ENCODE measurements at places on chromosomes 6 and 20. TPM values are rescaled to one million over a fixed set of nuclear protein-coding genes. Genes with fewer than 3 reads are reported as not detected.

CNBD2 gene
- 7.0 TPM for polyA plus RNA-seq

KCNQ5 gene
- 0.30 TPM for polyA plus RNA-seq

KIF13A gene
- 11.1 TPM for polyA plus RNA-seq

TFAP2D gene
- polyA plus RNA-seq: not detected

CNR1 gene
- polyA plus RNA-seq: 0.46 TPM

DLL1 gene
- 5.5 TPM for polyA plus RNA-seq

PRL gene
- not detected for polyA plus RNA-seq

MUC21 gene
- 131 TPM for polyA plus RNA-seq

ANKEF1 gene
- 2.0 TPM for polyA plus RNA-seq

PTK7 gene
- polyA plus RNA-seq: 12.1 TPM

NKAIN4 gene
- polyA plus RNA-seq: 0.28 TPM

DNA sequence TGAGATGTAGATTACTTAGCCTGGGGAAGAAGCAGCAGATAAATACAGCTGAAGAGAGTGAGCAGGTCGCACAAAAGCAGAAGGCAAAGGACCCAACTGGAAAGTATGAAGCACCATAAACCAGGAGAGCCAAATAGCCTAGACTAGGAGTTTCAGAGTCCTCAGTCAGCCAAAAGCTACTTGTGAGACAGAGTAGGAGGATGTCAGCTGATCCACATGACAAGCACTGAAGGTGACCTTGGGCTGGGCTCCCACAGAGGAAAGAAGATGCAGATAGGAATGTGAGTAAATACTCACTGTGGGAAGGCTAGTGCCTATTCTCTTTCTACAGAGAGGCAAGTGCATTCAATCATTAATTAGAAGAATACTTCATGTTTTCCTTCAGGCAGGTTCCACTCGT is 274.0 kb upstream of the POU3F2 start:
- DNase-seq: no peak
- H3K27ac ChIP-seq: no peak overlapping the region
- no peaks in the 10 kb centered on the region for H3K27me3 ChIP-seq
- H3K36me3 ChIP-seq: no peaks in the 10 kb centered on the region
- no peaks in the 10 kb centered on the region for H3K4me1 ChIP-seq

DNA sequence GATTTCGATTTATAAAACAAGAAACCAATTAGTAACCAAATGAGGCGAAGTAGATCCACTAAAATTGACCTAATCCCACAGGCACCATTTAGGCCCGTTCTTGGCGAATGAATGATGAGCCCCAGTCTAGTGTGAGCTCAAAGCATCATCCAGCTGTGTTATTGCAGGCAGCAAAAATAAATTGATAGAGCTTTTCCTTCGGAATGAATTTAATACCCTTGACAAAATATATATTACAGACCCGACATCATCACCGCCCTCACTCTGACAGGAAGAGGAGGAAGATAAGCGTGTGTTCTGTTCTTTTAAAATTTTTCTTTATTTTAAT is 7.8 kb downstream of the SIM1 start:
- no peak overlapping the region for H3K4me3 ChIP-seq
- peaks cover 36% of the 10 kb centered on the region for H3K4me1 ChIP-seq
- DNase-seq: no peak
- no peak overlapping the region for H3K27ac ChIP-seq
- H3K27me3 ChIP-seq: peaks cover 49% of the 10 kb centered on the region
- H3K36me3 ChIP-seq: no peaks in the 10 kb centered on the region

DNA sequence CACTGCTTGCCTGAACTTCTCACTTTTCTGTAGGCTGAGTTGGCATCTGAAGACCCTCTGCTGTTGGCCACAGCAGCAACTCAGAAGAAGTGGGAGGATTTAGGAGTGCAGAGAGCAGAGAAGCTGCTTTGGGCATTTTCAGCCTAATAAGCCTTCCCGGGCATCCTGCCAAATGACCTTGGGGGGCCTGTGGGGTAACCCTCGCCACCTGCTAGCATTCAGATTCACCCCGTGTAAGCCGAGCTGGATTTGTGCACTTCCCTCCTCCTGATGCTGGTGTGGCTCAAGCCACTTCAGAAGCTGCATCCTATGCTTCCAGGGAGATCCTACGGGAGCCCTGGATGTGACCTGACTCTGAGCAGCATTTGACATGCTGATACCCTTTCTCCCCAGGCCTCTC is 114.8 kb downstream of the LRFN2 start:
- no peak overlapping the region for H3K4me3 ChIP-seq
- peaks cover 7% of the 10 kb centered on the region for H3K27me3 ChIP-seq
- no peak for DNase-seq
- no peaks in the 10 kb centered on the region for H3K36me3 ChIP-seq

DNA sequence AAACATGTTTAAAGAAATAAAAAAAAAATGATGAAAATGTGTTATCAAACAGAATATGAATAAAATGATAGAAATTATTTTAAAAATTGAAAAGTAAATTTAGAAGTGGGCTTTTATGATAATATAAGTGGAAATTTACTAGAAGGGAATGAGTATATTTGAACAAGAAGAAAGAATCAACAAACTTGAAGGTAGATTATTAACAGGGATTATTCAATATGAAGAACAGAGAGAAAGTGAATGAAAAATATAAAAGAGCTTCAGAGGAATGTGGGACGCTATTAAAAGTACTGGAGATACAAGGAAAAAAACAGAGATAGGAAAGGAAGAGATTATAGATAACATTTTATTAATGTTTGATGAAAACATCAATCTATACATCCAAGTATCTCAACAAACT is 1014.4 kb upstream of the CITED2 start:
- H3K27me3 ChIP-seq: no peaks in the 10 kb centered on the region
- H3K4me1 ChIP-seq: no peaks in the 10 kb centered on the region
- H3K4me3 ChIP-seq: no peak overlapping the region

DNA sequence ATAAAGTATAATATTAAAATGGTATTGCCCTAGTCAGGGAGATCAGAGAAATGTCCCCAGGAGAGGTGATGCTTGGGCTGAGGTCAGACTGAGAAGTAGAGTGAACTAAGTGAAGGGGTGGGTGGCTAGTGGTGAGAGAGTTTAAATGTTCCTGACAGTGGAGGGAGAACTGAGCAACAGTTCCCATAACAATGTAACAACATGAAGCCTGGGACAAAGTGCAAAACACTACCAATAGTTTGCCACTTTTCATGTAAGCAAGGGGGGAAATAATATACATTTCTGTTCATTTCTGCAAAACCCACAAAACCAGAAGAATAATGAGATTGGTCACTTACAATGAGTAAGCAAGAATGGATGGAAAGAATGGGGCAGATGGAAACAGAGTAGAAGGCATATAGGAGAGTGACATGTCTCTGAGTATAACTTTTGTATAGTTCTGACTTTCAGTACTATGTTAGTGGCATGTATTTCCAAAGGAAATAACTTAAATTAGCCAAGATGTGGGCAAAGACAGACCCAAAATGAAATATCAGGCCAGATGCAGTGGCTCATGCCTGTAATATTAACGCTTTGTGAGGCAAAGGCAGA is 13.3 kb upstream of the FAXC start:
- H3K27ac ChIP-seq: no peak overlapping the region
- H3K36me3 ChIP-seq: no peaks in the 10 kb centered on the region
- H3K27me3 ChIP-seq: no peaks in the 10 kb centered on the region
- H3K4me3 ChIP-seq: no peak overlapping the region
- DNase-seq: no peak

- no peaks in the 10 kb centered on the region for H3K4me1 ChIP-seq
- no peaks in the 10 kb centered on the region for H3K27me3 ChIP-seq
- H3K36me3 ChIP-seq: no peaks in the 10 kb centered on the region
- no peak overlapping the region for H3K27ac ChIP-seq
- DNase-seq: no peak
These were observed 187.3 kb upstream of the NT5E start for GRCh38 chr6:85262621-85263020.

- peaks cover 4% of the 10 kb centered on the region for H3K4me1 ChIP-seq
- DNase-seq: no peak
- H3K27ac ChIP-seq: peak overlapping the region; percentile 44
- H3K36me3 ChIP-seq: no peaks in the 10 kb centered on the region
These were observed 88.2 kb downstream of the HIVEP2 start for GRCh38 chr6:142856624-142857232.

- H3K27me3 ChIP-seq: no peaks in the 10 kb centered on the region
- H3K36me3 ChIP-seq: no peaks in the 10 kb centered on the region
These were observed 50.7 kb downstream of the ADAT2 start for GRCh38 chr6:143399775-143400174.

DNA sequence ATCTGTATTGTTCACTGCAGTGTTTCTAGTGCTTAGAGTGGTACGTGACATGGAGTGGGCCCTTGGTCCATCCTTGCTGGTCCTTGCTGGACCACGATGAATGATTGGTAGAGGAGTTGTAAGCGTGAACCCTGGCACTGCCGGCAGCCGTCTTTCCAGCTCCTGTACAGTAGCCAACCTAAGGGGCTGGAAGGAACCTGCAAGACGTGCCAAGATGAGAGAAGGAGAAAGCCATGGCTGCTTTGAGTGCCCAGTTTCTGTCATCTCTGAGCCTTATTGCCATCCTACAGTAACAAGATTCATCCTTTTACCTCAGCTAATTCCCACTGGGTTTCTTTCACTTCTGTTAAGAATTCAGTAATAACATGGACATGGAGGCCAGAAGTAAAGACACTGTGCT is 5.9 kb downstream of the DHX35 start:
- no peak overlapping the region for H3K27ac ChIP-seq
- no peak for DNase-seq
- peaks cover 58% of the 10 kb centered on the region for H3K36me3 ChIP-seq

- no peak for DNase-seq
- H3K27ac ChIP-seq: no peak overlapping the region
- H3K4me3 ChIP-seq: no peak overlapping the region
- H3K36me3 ChIP-seq: peaks cover 37% of the 10 kb centered on the region
- H3K27me3 ChIP-seq: no peaks in the 10 kb centered on the region
- H3K4me1 ChIP-seq: no peaks in the 10 kb centered on the region
These were observed 72.6 kb downstream of the REV3L start for GRCh38 chr6:111410371-111410770.

DNA sequence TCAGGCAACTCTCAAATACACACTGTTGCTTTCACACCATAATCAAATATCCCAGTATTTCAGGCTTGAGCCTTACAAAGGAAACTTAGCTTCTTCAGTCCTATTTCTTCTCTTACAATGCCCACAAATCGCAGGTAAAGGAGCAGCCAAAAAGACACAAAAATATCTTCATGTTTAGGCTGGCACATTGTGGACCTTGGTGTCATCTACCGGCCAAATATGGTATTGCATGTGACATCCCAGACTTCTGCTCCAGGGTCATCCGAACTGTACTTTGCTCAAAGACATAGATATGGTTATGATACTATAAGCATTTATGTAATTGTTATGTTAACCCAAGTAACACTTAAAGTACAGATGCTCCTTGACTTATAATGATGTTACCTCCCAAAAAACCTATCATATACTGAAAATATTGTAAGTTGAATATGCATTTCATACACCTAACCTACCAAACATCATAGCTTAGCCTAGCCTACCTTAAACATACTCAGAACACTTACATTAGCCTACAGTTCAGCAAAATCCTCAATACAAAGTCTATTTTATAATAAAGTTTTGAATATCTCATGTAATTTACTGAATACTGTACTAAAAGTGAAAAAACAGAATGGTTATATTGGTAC is 4.6 kb downstream of the OR2H2 start:
- no peaks in the 10 kb centered on the region for H3K36me3 ChIP-seq
- DNase-seq: peak; percentile 75
- H3K27me3 ChIP-seq: peaks cover 6% of the 10 kb centered on the region
- H3K27ac ChIP-seq: no peak overlapping the region
- no peaks in the 10 kb centered on the region for H3K4me1 ChIP-seq

- DNase-seq: no peak
- H3K27ac ChIP-seq: no peak overlapping the region
- no peaks in the 10 kb centered on the region for H3K27me3 ChIP-seq
These were observed 64.8 kb upstream of the NAA20 start for GRCh38 chr20:19952392-19952791.

GRCh38 chr6:62229231-62229630 is 56.8 kb downstream of the KHDRBS2 start:
- H3K4me1 ChIP-seq: no peaks in the 10 kb centered on the region
- H3K27ac ChIP-seq: no peak overlapping the region
- no peak overlapping the region for H3K4me3 ChIP-seq
- H3K27me3 ChIP-seq: no peaks in the 10 kb centered on the region

DNA sequence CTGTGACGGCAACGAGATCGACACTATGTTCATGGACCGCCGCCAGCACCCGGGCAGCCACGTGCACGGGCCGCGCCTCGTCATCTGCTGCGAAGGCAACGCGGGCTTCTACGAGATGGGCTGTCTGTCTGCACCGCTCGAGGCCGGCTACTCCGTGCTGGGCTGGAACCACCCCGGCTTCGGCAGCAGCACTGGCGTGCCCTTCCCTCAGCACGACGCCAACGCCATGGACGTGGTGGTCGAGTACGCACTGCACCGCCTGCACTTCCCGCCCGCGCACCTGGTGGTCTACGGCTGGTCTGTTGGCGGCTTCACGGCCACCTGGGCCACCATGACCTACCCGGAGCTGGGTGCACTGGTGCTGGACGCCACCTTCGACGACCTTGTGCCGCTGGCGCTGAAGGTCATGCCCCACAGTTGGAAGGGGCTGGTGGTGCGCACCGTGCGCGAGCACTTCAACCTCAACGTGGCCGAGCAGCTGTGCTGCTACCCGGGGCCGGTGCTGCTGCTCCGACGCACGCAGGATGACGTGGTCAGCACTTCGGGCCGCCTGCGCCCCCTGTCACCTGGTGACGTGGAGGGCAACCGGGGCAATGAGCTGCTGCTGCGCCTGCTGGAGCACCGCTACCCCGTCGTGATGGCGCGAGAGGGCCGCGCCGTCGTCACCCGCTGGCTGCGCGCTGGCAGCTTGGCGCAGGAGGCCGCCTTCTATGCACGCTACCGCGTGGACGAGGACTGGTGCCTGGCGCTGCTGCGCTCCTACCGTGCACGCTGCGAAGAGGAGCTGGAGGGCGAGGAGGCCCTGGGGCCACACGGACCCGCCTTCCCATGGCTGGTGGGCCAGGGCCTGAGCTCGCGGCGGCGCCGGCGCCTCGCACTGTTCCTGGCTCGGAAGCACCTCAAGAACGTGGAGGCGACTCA is 943 bp downstream of the ABHD16B start:
- H3K27me3 ChIP-seq: peaks cover 10% of the 10 kb centered on the region
- DNase-seq: no peak
- H3K36me3 ChIP-seq: no peaks in the 10 kb centered on the region
- H3K4me1 ChIP-seq: peaks cover 37% of the 10 kb centered on the region
- no peak overlapping the region for H3K27ac ChIP-seq
- H3K4me3 ChIP-seq: no peak overlapping the region

Measured in stomach (tissue), 19 donors.